OCI-M1 (cell line): ENCODE measurements at places on chromosomes 7 and 10.
A peak's percentile ranks its signal among the peaks of the same experiment; 100 is the strongest.

DNA sequence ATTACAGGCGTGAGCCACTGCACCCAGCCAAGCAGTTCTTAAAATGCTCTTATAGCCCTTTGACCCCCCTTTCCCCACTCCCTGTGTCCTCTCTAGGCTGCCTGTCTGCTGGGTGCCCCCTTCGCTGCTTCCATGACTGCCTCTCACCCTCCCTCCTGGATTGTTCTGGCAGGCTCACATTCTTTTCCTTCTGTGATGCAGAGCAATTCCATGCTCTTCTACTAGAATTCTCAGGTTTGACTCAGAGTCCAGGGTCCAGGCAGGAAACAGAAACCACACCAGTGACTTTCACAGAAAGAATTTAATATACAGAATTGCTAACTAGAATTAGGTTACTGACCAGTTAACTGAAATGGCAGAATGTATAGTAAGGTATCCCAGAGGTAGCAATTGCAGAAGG, 244.8 kb downstream of the BAMBI start:
- DNase-seq: no peak

GRCh38 chr7:43137811-43138210, 25.4 kb downstream of the HECW1 start:
- DNase-seq: no peak

DNA sequence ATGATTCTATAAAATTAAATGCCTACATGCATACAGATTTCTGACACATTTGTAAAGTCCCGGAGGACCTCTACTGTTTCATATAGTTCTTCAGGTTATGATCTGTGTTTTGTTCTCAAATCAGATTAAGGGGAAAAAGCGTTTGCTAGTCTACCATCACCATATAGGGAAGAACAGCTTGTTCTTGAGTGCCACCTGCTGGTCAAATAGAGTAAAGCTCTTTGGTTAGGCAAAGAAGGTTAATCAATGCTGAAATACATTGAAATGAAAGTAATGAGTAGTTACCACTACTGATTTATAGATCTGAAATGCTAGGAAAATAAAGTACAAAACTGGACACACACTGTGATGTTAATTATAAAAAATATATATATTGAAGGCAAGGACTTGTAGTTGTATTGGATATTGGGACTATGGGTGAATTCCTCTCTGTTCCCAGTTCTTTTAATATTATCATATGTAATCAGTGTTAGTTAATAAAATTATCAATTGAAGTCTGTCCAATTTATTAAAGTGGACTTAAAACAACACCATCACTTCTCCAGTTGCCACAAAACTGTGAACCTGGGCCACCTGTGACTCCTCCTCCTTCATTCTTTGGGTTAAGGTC, 72.6 kb upstream of the PDLIM1 start:
- peak; percentile 91 for DNase-seq

DNA sequence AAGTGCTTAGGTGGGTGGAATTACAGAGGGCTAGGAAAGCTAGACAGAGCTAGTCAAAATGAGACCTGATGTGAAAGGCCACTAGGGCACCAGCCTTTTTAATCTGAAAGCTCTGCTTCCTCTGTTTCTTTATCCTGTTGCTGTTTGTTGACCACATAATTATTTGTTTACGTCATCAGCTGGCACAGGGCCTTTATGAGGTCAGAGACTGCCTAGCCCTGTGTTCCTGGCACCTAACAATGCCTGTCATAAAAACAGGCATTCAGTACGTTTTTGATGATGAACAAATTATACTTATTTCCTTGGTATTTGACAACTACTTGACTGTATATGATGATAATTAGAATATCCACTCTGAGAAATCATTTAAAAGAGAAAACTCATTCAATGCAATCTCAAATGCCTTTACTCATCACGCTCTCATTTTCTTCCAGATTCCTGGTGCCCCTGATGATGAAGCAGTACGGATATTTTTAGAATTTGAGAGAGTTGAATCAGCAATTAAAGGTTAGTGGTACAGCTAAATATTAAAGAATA, 26.0 kb downstream of the RBM17 start:
- no peak for DNase-seq

DNA sequence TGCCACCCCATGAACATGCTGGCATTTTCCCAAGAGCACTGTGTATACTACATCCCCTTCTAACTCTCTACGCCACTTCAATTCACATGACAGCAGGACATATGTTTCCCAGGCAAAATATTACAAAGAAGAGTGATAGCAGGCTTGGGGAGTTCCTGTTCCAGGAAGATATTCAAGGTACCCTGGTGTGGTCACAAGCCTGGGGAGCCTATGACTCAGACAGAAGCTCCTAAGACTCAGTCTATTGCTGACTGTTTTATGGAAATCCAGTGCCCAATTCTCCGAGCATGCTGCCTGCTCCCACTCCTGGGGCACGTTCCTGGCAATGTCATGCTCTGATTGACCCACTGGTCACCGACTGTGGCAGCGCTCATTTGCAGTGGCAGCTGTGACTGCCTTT, 23.5 kb upstream of the ABLIM1 start:
- DNase-seq: no peak
